ENCODE measurements at places on chromosomes 13 and 19.

GRCh38 chr13:95136638-95137037 lies 164.6 kb downstream of the ABCC4 start:
- no peak for DNase-seq

- no peak for DNase-seq
These were observed 15.0 kb downstream of the TDRD3 start for GRCh38 chr13:60411983-60412382.

- DNase-seq: no peak
These were observed 68.1 kb upstream of the EDNRB start for GRCh38 chr13:77986713-77987112.

DNA sequence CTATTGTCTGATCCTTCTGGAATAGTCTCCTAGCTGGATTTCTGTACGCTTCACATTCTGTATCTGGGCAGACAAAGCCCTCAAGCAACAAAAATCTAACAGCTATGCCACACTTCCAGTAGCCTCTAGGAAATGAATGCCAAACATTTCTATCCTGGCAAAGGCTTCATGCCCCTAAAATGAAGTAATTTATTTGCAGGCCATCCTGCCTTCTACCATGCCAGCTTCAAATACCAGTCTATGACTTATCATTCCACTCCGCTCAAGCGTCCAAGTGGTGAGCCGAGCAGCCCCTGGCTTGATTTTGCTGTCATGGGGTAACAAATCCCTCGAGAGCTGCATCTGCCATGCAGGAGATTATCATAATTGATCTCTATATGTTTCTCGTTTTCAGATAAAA lies 86.9 kb downstream of the LHFPL6 start:
- no peak for DNase-seq

- DNase-seq: no peak
These were observed 209.6 kb downstream of the KLF12 start for GRCh38 chr13:73924607-73925006.

GRCh38 chr19:5690955-5691821 lies 1.1 kb downstream of the RPL36 start:
- DNase-seq: no peak

- no peak for DNase-seq
These were observed 94.2 kb downstream of the CDADC1 start for GRCh38 chr13:49341941-49342340.

DNA sequence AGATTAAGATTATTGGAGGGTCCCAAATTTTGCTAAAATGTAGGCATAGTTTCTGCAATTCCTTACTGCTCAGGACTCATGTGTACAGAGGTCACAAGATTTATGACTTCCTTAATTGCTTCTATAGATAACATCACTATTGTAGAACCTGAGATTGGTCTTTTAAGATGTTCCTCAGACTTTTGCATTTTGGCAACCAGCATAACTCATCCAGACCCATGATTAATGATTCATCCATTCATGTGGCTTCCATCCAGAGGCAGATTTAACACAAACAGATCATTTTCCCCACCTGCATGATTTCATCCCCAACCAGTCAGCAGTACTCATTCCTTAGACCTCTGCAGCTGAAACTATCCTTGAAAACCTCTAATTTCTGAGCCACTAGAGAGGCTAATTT lies 34.5 kb upstream of the CEACAM8 start:
- no peak for DNase-seq

DNA sequence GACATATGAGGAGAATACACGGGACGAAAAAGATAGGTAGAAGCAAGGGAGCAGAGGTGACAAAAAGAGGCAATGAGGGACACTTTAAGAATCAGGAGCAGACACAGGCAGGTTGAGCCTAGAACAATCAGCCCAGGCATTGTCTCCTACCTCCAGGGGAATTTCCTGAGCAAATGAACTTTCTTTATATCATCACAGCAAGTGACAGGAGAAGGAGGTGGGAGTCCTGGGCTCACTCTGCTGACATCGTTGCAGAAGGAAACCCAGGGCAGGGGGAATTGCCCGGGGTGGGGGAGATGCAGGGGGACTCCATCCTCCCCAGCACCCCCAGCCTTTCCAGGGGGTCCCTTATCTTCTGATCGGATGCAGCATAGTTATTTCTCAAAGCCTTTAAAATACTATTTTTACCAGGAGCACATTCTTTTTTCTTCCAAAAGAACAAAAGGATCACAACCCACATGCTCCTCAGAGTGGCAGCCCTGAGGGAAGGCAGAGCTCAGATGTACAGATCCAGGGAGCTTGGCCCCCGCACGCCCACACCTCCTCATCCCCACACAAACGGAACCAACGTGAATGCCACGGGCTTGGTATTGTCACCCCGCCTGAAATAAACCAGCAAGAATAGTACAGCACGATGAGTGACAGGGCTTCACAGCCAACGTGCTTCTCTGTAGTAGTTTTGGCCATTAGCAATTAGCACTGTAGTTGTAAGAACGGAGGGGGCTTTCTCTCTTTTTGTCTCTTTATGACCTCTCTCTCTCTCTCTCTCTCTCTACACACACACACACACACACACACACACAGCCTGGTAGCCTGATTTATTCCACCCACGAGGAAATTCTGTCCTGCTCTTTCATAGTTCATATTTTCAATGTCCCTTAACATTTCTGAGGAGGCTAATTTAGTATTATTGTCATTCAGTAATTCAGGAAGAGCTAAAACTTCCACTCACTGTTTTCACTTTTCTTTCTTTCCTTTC lies 169.5 kb upstream of the UBL3 start:
- DNase-seq: no peak
